ENCODE measurements at places on chromosomes 12 and 14.

GRCh38 chr12:30908722-30909348 lies 17.7 kb upstream of the TSPAN11 start:
- H3K36me3 ChIP-seq = no peaks in the 10 kb centered on the region
- H3K27ac ChIP-seq = peak overlapping the region; percentile 48
- DNase-seq = no peak
- H3K4me3 ChIP-seq = no peak overlapping the region

DNA sequence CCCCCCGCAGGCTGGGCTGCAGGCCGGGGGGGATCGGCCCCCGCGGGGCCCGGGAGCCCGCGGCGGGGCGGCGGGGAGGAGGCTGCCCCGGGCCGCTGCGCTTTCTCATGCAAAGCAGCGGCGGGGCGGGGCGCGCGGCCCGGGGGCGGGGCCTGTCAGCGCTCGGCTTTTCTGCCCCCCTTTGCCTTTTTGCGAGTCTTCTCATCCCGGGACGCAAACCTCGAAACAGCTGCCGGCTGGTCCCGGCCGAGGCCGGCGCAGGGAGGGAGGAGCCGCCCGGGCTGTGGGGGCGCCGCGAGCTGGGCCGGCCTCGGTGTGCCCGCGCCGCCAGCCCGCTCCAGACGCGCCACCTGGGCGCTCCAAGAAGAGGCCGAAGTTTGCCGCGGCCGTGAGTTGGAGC lies at the start of gene FZD10:
Gene FZD10, plus strand, starts transcription at position 198 of the 400 bp plus-strand sequence. CDS start 479 bp downstream, outside the sequence.
- H3K4me1 ChIP-seq = no peaks in the 10 kb centered on the region
- H3K27me3 ChIP-seq = peaks cover 70% of the 10 kb centered on the region
- H3K4me3 ChIP-seq = peak within 1 kb of the TSS; percentile 47
- H3K27ac ChIP-seq = no peak within 1 kb of the TSS
- no peaks in the 10 kb centered on the region for H3K36me3 ChIP-seq

DNA sequence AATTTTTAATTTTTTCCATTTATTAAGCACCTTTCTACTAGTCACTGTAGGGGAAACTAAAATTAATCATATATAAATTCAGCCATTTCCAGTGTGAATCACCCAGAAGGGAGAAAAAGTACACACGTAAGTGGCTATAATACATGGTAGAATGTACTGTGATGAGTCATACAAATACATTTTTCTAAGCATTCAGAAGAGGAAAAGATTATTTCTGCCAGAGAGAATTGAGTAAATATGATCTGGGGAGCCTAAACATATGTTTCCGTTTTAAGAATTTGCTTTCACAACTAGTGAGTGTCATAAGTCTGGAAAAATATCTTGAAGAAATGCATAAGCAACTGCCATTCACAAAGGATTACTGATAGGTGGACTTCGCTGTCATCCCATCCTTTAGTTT lies 102.8 kb downstream of the TGFB3 start:
- peaks cover 16% of the 10 kb centered on the region for H3K4me1 ChIP-seq
- DNase-seq = no peak
- H3K36me3 ChIP-seq = no peaks in the 10 kb centered on the region
- no peak overlapping the region for H3K27ac ChIP-seq
- no peak overlapping the region for H3K4me3 ChIP-seq
- no peaks in the 10 kb centered on the region for H3K27me3 ChIP-seq

DNA sequence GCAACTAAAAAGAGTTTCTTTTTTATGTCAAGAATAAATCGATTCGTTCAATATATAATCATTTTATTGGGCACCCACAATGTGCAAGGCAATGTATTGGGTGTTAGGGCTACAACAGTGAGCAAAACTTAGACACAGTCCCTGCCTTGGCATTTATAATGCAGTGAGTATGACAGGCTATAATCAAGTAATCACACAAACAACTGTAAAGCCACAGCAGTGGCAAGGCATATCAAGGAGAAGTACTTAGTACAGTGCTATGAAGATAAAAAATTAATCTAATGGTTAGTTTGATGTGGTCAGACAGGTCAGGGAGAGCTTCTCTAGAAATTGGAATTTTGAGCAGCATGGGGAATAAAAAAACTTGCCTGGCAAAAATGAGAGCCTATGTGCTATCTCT lies 39.5 kb upstream of the OTOGL start:
- no peaks in the 10 kb centered on the region for H3K27me3 ChIP-seq
- H3K27ac ChIP-seq = no peak overlapping the region
- H3K4me1 ChIP-seq = peaks cover 13% of the 10 kb centered on the region
- H3K4me3 ChIP-seq = no peak overlapping the region

- no peaks in the 10 kb centered on the region for H3K36me3 ChIP-seq
- H3K27me3 ChIP-seq = no peaks in the 10 kb centered on the region
These were observed 92.9 kb downstream of the PAWR start for GRCh38 chr12:79597910-79598309.

GRCh38 chr12:122991623-122992275 lies 11.3 kb downstream of the ARL6IP4 start:
- DNase-seq = no peak
- H3K4me1 ChIP-seq = no peaks in the 10 kb centered on the region
- H3K36me3 ChIP-seq = peaks cover 50% of the 10 kb centered on the region
- no peak overlapping the region for H3K27ac ChIP-seq

DNA sequence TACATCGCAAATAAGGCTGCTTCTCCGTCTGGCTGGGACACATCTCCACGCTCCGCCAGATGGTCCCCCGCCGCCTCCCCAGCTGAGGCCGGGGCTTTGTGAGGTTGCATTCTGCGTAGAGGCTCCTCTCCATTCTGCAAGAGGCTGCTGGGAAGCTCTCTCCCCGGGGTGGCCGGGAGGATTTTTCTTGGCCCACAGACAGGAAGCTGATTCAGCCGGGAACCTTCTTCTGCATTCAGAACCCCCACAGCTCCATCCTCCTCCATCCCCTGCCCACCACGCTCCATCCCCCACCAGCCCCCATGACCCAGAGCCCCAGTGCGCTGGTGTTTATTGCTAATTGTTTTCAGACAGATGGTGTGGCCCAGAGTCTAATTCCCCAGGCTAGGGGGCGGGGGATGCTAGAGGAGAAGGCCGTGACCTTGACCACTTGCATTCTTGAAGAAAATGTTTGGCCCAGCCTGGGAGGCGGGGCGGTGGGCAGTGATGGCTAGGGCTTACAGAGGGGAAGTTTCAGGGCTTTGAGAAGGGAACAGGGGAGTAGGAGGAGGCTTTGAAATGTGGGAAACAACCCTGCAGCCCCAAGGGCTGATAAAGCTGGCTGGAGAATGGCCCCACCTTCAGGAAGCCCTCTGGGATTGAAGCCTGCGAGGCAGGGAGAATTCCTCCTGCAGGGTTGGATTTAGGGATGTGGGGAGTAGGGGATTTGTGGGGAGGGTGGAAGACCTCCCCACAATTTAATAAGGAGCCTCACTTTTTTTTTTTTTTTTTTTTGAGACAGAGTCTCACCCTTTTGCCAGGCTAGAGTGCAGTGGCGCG lies 88.5 kb upstream of the NCOR2 start:
- peak overlapping the region; percentile 88 for H3K27ac ChIP-seq
- peak; percentile 91 for DNase-seq
- no peaks in the 10 kb centered on the region for H3K4me1 ChIP-seq

GRCh38 chr12:52344111-52344510 lies 22.9 kb upstream of the KRT83 start:
- H3K36me3 ChIP-seq = no peaks in the 10 kb centered on the region
- no peak overlapping the region for H3K27ac ChIP-seq
- H3K4me3 ChIP-seq = no peak overlapping the region

DNA sequence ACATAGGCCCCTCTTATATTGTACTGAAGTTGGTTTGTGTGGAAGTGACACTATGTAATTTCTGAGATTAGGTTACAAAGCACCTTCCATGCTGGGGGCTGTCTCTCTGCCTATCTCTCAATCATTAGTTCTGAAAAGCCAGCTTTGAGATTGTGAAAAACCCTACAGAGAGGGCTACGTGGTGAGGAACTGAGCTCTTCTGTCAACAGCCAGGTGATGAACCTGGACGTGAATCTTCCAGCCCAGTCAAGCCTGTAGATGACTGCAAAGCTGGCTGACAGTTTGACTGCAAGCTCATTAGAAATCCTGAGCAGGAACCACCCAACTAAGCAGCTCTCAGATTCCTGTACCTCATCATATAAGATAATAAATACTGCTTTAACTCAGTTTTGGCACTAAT lies 36.3 kb upstream of the BBS10 start:
- DNase-seq = no peak
- H3K36me3 ChIP-seq = no peaks in the 10 kb centered on the region
- no peaks in the 10 kb centered on the region for H3K4me1 ChIP-seq

GRCh38 chr14:68639758-68640574 lies 152.9 kb downstream of the ZFP36L1 start:
- H3K4me1 ChIP-seq = no peaks in the 10 kb centered on the region
- H3K4me3 ChIP-seq = no peak overlapping the region
- H3K27me3 ChIP-seq = no peaks in the 10 kb centered on the region

DNA sequence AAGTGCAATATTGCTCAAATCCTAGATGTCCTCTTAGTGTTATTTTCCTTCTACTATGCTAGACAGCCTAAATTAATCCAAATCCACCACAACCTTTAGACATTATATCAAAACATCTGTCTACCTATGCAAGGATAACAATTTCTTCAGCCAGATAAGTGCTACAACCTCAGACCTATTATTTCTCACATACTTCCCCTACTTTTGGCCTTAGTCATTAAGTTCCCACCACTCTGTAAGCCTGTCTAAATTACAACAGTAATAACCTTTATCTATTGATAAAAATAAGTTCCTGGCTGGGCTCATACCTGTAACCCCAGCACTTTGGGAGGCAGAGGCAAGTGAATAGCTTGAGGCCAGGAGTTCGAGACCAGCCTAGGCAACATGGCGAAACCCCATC lies 74.0 kb downstream of the KIF21A start:
- H3K4me3 ChIP-seq = no peak overlapping the region
- no peak overlapping the region for H3K27ac ChIP-seq
- no peaks in the 10 kb centered on the region for H3K27me3 ChIP-seq
- DNase-seq = no peak
- no peaks in the 10 kb centered on the region for H3K36me3 ChIP-seq
- no peaks in the 10 kb centered on the region for H3K4me1 ChIP-seq

- no peaks in the 10 kb centered on the region for H3K4me1 ChIP-seq
- H3K36me3 ChIP-seq = no peaks in the 10 kb centered on the region
- no peak overlapping the region for H3K4me3 ChIP-seq
- no peak for DNase-seq
These were observed 52.6 kb downstream of the DIP2B start for GRCh38 chr12:50557421-50557820.

- DNase-seq = peak; percentile 64
- H3K27me3 ChIP-seq = no peaks in the 10 kb centered on the region
- no peak overlapping the region for H3K4me3 ChIP-seq
- H3K27ac ChIP-seq = peak overlapping the region; percentile 100
- H3K36me3 ChIP-seq = peaks cover 69% of the 10 kb centered on the region
These were observed 9.3 kb downstream of the ITGA7 start for GRCh38 chr12:55698241-55698955.

GRCh38 chr14:103296987-103297386 lies 37.0 kb upstream of the EIF5 start:
- no peaks in the 10 kb centered on the region for H3K4me1 ChIP-seq
- DNase-seq = peak; percentile 46
- H3K27me3 ChIP-seq = peaks cover 21% of the 10 kb centered on the region
- H3K36me3 ChIP-seq = no peaks in the 10 kb centered on the region

- no peaks in the 10 kb centered on the region for H3K36me3 ChIP-seq
- peak; percentile 88 for DNase-seq
- H3K27me3 ChIP-seq = no peaks in the 10 kb centered on the region
- H3K4me3 ChIP-seq = no peak overlapping the region
- peaks cover 31% of the 10 kb centered on the region for H3K4me1 ChIP-seq
- H3K27ac ChIP-seq = peak overlapping the region; percentile 79
These were observed 68.9 kb upstream of the NCOR2 start for GRCh38 chr12:124636138-124636978.

DNA sequence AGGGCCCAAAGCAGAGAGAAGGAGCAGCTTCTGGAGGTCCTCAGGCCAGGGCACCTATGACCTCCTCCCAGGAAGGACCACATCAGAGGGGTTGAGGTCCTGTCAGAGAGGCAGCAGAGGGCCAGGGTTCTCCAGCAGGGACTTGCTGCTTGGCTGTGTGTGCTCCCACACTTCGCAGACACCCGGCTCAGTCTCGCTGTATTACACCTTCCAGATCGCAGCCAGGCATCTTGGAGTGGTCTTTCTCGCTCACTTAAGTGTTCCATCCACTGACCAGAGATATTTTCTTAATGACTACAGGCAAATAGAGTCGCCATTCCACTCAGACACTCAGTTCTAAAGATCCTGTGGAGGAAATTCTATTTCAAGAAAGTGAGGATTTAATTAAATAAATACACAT lies 84.3 kb downstream of the PRIMA1 start:
- DNase-seq = no peak
- H3K27ac ChIP-seq = no peak overlapping the region
- H3K4me3 ChIP-seq = no peak overlapping the region
- no peaks in the 10 kb centered on the region for H3K27me3 ChIP-seq
- no peaks in the 10 kb centered on the region for H3K4me1 ChIP-seq

- H3K4me3 ChIP-seq = no peak overlapping the region
- H3K27ac ChIP-seq = peak overlapping the region; percentile 100
- H3K36me3 ChIP-seq = no peaks in the 10 kb centered on the region
- H3K27me3 ChIP-seq = no peaks in the 10 kb centered on the region
- H3K4me1 ChIP-seq = peaks cover 75% of the 10 kb centered on the region
These were observed 15.5 kb upstream of the IRF2BPL start for GRCh38 chr14:77043984-77044485.

DNA sequence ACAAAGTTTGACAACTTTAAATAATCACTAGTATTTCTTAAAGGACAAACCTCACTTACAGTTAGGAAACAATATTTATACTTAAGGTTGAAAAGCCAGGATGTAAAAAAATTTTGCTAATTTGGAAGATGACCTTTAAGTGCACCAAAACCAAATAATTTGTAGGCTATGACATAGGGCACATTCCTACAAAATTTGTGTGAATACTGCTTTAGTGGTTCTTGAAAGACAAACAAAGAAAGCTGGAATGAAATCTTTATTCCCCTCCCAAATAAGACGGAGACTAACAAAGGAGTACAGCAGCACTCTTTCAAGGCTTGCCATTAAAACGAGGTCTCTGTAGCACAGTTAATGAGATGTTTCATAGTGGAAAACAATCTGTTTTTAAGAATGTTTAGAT lies 45.6 kb downstream of the MSRB3 start:
- no peak overlapping the region for H3K4me3 ChIP-seq
- H3K36me3 ChIP-seq = peaks cover 6% of the 10 kb centered on the region
- no peak overlapping the region for H3K27ac ChIP-seq
- peaks cover 41% of the 10 kb centered on the region for H3K4me1 ChIP-seq

GRCh38 chr12:356276-356988 lies 32.7 kb downstream of the KDM5A start:
- no peaks in the 10 kb centered on the region for H3K4me1 ChIP-seq
- H3K4me3 ChIP-seq = no peak overlapping the region
- H3K27ac ChIP-seq = no peak overlapping the region
- H3K27me3 ChIP-seq = no peaks in the 10 kb centered on the region

- no peak for DNase-seq
- H3K4me1 ChIP-seq = no peaks in the 10 kb centered on the region
- H3K27me3 ChIP-seq = no peaks in the 10 kb centered on the region
- H3K27ac ChIP-seq = peak overlapping the region; percentile 29
- H3K4me3 ChIP-seq = no peak overlapping the region
- H3K36me3 ChIP-seq = no peaks in the 10 kb centered on the region
These were observed 261.0 kb downstream of the DACT1 start for GRCh38 chr14:58898655-58899316.
